ENCODE measurements at places on chromosomes 13 and 19.

GRCh38 chr19:7680606-7681339, at the start of gene TRAPPC5:
Gene TRAPPC5, plus strand, starts transcription at chr19:7680833. Its CDS starts 1,421 bp downstream, at chr19:7682254.
- DNase-seq = peak; percentile 90

DNA sequence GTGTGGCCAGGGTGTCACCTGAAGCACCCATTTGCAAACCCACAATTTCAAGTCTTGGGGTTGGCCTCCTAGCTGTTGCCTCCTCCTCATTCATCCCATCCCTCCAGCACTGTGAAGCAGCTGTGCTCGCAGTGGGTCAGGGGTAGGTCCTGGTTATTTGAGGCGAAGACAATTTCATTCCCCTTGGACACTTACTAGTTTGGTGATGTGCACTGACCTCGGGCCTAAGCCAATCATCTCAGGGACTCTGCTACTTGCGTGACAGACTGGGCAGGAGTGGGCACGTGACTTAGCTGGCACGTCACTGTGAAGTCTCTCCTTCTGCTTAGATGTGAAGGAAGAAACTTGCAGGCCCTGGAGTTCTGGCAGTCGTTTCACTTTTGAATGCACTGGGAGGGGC, 3.5 kb upstream of the ATP11A start:
- no peak for DNase-seq

- DNase-seq = peak; percentile 4
These were observed 378.5 kb downstream of the LMO7 start for GRCh38 chr13:76014406-76015318.

DNA sequence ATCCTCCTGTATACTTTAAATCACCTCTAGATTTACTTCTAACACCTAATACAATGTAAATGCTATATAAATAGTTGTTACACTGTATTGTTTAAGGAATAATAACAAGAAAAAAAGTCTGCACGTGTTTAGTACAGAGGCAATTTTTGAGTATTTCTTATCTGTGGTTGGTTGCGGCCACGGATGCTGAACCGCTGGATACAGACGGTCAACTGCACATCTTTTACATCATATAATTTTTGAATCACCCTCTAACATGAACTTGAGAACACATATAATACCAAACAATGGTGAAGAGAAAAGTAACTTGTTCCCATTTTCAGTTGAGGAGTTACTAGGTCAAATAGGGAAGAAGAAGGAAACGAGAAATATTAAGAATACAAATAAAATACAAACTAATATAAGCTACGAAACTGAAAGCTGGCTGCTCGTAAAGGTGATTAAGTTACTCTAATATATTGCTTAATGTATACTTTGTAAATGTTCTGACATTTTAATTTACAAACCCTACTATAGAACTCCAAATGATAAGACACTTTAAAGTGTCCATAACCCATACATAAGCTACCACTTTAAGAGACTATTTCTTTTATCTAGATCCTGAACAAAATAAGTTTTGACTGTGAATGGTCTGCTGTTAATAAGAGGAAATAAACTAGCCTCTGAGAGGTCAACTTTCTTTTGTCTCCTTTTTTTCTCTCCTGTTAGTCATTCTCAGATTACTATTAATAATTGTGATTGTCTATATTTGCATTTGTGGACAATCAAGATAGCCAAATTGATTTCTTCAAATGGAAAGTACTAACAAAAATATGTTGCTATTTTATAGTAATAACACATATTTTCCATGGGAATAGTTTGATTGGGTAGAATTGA, 457.4 kb downstream of the DIAPH3 start:
- no peak for DNase-seq

GRCh38 chr19:14333101-14333871, 48.0 kb upstream of the ADGRE5 start:
- peak; percentile 34 for DNase-seq

- DNase-seq = peak; percentile 43
These were observed at the start of gene ARHGAP35 for GRCh38 chr19:46860846-46861690. Gene ARHGAP35, plus strand, starts transcription at chr19:46860997. Its CDS starts 57,679 bp downstream, at chr19:46918676.

DNA sequence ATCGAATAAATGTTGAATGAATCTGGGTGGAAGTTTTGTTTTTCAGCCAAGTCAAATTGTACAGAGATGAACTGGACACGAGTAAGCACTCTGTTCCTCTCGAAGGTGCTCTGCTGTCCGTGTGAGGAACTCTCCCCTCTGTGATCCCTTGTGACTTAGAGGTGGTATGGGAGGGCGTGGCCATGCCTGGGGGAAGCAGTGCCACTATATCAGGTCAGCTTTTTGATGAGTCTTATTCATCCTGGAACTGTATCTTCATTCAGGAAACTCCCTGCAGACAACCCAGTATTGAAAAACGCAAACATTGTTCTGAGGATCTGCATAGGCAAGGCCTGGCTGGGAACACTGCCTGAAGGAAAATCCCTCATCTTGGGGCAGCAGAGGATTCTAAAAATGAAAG, 45.7 kb upstream of the FLT1 start:
- no peak for DNase-seq

DNA sequence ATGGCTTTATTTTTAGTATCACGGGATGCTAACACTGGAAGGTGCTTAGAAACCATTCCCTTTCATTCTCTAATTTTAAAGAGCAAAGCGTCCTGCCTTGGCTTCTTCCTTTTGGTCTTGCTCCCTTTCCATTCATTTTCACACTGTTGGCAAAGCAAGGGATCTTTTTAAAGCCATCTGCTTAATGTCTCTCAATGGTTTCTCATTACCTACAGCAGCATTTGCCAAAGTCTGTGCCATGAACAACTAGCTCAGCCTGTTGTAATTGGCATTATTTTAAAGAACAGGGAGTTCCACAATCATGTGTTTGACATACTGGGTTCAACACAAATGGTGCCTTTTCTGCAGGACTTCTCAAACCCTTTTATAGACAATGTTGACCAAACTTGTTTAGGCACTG, 444.3 kb downstream of the GPC6 start:
- DNase-seq = no peak

DNA sequence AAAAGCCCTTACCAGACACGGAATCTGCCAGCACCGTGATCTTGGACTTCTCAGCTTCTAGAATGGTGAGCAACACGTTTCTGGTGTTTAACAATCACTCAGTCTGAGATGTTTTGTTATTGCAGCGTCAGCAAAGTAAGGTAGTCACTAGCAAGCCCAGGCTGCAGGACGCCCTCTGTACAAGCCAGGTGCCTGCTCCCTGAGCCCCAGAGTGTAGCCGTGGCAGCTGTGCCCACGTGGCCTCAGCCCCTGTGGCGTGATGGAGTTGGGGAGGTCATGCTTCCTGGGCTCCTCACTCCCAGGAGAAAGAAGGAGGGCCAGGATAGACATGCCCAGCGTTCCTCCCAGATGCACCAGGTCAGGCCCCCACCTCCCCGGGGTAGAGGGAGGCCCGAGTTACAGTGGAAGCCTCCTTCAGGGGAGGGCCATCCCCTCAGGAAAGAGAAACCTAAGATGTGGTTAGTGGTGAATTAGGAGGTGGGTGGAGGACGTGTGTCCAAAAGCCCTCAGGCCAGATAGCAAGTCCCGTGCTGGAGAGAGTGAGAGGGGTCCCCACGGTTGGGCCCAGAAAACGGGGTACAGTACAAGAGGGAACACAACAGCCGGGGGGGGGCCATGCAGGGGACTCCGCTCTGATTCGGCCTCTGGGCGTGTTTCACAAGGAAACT, 169.6 kb upstream of the SOX1 start:
- no peak for DNase-seq

DNA sequence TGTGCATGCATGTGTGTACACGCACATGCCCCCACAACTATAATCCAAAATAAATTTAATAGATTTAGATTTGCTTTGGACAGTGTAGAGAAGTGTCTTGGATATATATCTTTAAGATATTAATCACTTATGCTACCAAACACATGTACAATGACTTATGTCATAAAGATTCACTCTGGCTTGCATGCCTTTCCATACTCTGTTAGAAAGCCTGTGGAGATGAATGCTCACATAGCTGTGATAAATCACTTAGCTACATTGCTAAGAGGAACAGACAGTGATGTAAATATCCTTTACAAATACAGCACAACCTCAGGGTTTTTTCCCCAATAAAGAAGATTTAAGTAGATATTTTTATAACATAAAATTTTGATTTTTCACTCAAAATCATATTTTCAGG, 2484.8 kb upstream of the PCDH20 start:
- DNase-seq = no peak

GRCh38 chr13:27635266-27635665, 13.6 kb downstream of the POLR1D start:
- no peak for DNase-seq

GRCh38 chr13:87709947-87710346, 38.8 kb downstream of the SLITRK5 start:
- no peak for DNase-seq

DNA sequence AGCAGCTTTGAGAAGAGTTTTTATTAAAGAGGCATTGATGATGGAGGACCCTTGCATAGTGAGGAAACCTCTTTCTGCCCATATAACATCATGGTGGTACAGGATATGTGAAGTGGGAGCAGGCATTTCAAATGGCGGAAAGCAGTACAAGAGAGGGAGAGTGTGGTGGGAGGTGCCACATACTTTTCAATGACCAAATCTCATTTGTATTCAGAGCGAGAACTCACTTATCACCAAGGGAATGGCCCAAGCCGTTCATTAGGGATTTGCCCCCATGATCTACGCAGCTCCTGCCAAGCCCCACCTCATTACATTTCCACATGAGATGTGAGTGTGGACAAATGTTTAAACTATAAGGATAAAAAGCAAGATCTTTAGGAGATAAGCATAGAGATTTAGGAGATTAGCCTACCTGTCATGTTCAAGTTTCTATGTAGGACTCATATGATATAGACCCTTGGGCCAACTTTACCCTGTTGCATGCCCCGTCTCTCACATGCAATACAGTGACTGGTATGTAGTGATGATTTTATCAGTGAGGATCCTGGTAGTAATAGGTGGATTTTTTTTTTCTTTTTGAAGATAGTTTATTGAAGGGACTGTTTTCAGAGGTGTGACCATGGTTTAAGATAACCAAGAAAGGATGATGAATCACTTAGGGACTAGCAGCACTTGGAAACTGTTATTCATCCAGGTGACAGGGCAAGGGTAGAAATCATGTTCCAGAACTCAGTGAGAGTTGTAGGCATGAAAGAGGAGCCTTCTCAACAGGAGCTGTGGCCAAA, 38.3 kb downstream of the DNAJC15 start:
- no peak for DNase-seq

- DNase-seq = no peak
These were observed 11.8 kb upstream of the MIA start for GRCh38 chr19:40763526-40763925.

DNA sequence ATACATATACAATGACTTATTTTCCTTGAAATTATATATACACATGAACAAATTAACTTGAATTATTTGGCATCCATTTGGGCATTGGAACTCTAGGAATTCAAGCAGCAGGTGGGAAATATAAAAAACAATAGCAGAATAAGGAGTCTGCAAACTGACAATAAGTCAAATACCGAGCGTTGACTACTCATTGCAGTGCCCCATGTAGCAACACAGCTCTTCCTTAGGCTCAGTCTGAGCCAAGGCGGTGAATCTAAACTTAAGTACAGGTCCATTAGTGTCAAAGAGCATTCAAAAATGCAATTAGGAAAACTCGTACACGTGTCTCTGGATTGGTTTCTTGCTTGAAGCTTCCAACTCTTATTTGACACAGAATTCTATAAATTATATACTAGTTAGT, 462.5 kb upstream of the KLF12 start:
- DNase-seq = no peak

GRCh38 chr13:41981951-41982715, 21.2 kb upstream of the VWA8 start:
- DNase-seq = no peak

DNA sequence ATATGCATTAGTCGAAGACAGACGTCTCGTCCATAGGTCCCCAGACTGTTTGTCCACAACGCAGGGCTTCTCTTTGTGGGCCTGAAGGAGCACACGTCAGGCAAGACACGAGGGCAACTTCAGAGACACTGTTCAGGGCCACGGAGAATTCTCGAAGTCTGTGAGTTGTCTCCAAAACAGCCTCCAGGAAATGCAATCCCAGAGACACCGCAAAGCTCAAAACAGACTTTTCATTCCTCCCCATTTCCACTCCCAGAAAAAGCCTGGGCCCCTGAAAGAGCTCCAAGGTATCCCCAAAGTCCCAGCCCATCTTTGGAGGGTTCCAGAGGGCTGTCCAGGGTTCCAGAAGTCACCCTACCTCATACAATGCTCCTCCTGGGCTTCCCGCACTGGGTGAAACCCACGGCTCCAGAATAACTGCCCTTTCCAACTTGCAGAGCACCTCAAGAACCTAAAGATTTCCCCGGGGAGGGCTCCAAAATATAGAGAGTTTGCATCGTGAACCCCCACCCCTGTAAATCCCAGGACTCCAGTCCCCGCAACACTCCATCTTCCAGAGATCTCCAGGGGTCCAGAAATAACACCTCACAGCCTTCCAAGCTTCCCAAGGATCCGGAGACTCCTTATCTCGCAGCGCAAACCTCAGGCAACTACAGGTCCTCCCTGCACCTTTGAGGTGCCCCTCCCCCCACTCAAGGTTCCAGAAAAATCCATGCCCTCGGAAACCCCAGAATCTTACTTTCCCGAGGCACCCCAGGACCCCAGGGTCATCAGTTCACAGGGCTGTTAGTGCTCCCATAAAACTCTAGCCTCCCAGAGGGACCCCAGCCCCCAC, 687 bp upstream of the FTL start:
- DNase-seq = no peak

DNA sequence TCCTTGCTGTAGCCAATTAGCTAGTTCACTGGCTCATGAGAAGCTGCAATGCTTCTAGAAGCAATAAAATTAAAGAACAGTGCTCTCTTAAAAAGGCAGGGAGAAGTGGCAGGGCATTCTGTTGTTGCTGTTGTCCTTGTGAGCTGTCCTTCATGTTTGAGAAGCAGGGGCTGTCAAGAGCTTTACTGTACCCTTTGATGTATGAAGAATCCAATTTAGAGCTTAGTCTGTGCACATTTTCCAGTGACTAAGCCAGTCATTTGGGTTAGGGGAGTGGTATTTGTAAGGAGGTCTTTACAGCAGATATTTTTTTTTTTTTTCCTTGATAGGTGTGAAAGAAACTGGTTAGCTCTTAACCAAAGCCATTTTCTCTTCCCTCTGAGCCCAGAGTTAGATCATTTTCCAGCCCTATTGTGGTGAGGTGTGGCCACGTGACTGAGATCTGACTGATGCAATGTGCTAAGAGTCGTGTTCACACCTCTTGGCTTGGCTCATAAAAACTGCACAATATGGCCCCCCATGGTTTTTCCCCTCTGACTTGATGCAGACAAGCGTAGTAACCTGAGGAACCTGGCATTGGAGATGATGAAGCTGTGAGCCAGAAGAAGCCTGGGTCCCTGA, 309.6 kb upstream of the TMTC4 start:
- no peak for DNase-seq

GRCh38 chr13:70579941-70580340, 471.7 kb upstream of the KLHL1 start:
- DNase-seq = no peak

GRCh38 chr13:66781241-66781640, 448.9 kb downstream of the PCDH9 start:
- no peak for DNase-seq

DNA sequence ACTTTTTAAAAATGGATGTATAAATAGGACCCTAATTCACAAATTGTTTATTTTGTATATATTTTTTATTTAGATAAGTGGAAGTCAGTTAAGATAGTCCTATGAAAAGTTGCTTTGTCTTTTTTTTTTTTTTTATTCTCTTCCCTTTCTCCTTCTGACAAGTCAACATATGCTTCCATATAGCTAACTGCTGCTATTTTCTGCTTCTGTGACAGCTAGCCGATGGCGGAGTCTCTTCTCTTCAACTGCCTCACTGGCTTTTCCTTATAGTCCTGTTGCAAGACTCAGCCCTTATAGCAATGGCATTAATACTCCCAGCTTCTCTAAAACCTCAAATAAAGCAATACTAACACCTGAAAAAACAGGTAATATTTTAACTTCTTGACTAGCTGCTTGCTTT, 45.3 kb downstream of the SLAIN1 start:
- DNase-seq = no peak

Data from heart right ventricle (tissue), 16 donors.